ENCODE measurements at places on chromosomes 3 and 15. TPM values are rescaled to one million over a fixed set of nuclear protein-coding genes. Genes with fewer than 3 reads are reported as not detected.
A peak's percentile ranks its signal among the peaks of the same experiment; 100 is the strongest.

GRCh38 chr3:69535613-69536012, 149.7 kb upstream of the FRMD4B start:
- no peak for DNase-seq

DNA sequence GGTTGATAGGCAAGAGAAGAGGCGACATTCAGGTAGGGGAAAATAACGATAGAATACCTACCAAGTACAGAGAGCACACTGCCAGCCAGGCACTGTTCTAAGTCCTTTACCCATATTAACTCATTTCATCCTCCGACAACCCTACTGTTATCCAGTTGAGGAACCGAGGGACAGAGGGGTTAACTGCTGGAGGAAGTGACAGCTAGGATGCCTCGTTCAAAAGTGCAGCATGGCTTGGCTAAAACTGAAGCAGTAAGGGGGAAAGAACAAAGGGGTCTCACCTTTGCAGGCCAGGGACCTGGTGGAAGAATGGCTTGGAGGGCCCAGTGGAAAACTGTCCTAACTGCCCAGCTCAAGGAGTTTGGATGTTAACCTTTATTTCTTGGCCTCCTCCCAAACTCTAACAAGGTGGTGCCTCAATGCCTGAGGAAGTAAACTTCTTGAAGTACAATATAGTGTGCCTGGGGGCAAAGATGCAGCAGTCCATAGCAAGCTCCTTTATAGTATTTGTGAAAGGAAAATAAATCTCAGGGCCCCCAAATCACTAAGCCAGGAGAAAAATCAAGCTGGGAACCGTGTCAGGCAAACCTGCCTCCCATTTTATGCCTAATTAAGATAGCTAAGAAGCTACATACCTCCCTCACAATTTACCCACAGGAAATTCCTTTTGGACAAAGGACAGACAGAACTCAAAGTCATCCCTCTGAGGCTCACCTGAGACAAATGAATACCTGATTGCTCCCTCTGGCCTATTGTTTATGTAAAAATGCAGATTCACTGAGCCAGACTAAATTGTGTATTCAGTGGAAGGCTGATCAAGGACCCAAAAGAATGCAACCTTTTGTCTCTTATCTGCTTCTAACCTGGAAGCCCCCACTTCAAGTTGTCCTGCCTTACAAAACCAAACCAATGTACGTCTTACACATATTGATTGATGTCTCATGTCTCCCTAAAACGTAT, 1.6 kb upstream of the ITGB5 start:
- no peak for DNase-seq

DNA sequence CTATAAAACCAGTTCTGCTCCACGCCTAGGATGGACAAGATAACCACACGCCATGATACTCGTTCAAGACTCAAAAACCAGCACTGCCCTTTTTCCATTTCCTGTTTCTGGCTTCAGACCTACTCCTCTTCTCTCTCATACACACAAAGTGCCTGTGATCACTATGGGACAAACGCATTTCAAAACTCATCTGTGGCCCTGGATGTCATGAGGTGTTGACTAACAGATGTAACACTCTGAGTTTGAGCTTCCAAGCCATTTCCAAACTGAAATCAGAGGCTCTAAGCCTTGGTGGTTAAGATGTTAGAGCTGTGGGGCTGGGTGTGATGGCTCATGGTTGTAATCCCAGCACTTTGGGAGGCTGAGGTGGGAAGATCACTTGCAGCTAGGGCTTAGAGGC, 55.7 kb upstream of the LMOD3 start:
- DNase-seq, result no peak

GRCh38 chr3:47410417-47410720, 29.5 kb downstream of the PTPN23 start:
- no peak for DNase-seq

DNA sequence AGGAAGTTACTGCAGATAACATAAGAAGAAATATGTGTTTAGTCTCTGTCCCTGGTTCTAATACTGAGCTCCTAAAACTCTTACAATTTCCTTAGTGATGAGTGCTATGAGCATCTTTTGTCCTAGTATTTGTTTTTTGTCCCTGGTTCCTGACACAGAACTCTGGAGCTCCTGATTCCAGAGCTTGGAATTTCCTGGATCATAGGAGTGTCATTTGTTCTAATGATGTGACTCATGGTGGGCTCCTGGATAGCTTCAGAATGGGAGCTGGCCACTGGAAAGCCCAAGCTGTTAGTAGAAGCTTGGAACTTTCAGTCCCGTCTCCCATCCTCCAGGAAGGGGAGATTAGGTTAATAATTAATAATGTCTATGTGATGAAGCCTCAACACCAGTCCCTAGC, 98.2 kb downstream of the CNTN6 start:
- no peak for DNase-seq

DNA sequence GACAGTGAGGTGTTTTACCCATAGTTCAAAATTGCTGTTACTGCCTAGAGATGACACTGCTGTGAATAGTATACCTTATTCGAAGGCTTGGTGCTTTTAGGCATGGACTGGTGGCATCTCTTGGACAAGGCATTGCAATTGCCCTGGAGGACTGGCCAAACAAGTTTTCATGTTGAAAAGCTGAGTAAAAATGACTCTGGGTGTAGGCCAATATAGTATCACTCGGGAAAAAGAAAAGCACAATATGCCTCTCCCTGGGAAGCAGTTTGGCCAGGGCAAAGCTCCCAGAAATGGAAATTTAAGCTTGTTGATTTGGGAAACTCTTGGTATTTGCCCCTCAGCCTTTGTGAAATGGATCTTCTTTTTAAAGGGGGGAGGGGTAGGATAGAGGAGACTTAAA, 54.8 kb downstream of the ZNF609 start:
- no peak for DNase-seq

DNA sequence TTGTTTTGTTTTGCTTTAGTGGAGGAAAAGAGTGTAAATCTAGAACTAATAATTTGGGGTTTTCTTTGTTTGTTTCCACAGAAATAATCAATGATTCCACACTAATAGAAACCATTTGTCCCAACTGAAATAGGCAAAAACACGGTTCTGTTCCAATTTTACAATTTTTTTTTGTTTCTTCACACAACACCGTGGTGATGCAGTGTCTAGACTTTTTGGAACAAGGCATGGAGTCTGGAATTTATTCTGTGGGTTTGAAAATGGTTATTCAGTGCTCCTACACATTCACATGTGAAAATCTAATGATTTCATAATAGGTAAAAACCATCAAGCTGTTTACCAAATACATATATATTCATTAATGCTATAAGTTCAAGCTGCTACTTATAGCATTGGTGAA, 629.0 kb upstream of the TGFBR2 start:
- no peak for DNase-seq

DNA sequence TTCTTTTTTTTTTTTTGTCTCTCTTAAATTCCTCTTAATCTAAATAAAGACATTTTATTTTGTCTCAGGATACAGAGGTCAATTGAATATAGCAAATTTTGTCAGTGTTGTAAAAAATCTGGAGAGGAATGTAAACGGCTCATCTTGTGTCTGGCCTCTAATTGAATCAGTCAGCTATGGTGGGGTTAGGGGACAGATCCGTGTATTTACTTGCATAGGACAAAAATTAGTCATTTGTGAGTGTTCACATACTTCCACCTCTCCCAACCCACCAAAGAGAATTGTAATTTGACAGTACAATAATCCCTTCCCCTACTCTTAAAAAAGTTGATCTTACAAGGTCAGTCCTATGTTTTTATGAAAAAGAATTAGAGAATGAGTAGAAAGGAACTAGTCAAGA, 18.3 kb downstream of the PPARG start:
- DNase-seq, result no peak

GRCh38 chr3:174216946-174217718, 642.0 kb upstream of the NAALADL2 start:
- no peak for DNase-seq

DNA sequence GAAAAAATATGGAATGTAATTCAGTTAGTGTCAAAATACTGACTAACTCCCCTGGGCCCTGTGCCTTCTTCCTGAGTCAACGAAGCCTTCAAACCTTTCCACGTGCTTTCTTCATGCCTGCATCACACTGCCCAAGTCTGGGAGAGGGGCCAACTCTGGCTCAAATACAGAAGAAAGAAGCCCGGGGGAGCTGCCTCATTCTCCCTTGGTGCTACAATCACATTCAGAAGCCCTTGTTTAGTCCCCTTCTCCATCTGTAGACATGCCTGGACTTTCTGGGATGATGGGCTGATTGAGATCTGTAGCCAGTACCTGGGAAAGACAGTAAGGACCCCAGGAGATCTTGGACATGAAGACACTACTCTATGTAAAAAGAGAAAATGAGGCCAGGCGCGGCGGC, 77.8 kb upstream of the GSK3B start:
- peak; percentile 75 for DNase-seq

DNA sequence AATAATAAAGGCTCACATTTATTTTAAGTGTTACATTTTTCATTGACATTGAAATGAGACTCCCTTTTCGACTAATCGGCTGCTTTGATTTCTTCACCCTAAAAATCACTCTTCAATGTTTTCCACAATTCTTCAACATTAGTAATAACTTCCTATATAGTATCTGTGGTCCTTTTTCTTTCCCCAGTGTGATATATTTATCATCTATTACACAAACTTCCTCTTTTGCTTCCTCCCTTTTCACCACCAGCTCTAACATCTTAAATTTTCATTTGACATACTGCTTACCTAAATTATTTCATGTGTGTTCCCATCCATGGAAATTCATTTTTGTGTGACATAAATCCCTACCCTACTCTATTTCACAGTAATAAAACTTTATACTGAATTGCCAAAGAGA, 244.4 kb downstream of the TIGIT start:
- DNase-seq, result no peak

DNA sequence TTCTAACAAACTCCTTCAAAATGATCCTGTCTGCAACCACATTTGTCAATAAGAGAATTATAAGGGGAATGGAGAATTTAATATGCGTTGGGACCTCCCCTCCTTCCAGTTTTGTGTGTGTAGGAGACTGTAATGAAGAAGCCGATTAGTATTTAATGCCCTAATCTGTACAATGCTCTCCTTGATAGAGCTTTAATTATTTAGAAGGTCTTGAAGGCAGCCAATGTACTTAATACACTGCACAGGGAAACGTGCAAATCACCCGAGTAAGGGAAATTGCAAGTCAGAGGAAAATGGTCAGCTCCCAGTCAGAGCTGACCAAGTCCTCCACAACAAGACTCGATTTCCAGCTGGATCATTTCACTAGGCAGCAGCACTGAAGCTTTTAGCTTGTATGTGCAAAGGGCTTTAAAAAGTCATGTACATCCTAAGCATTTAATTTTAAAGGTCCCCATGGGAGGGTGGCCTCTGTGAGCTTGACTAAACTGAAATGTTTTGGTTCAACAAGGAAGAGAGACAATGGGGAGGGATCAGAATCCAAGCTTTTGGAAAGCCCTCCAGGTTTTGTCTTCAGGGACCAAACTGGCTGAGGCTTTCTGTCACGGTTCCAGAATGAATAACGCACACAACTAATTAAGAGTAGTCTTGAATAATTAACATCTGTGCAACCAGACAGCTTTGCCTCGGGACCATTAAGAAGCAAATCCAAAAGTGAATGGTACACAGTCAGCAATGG, 159.8 kb upstream of the MITF start:
- no peak for DNase-seq

DNA sequence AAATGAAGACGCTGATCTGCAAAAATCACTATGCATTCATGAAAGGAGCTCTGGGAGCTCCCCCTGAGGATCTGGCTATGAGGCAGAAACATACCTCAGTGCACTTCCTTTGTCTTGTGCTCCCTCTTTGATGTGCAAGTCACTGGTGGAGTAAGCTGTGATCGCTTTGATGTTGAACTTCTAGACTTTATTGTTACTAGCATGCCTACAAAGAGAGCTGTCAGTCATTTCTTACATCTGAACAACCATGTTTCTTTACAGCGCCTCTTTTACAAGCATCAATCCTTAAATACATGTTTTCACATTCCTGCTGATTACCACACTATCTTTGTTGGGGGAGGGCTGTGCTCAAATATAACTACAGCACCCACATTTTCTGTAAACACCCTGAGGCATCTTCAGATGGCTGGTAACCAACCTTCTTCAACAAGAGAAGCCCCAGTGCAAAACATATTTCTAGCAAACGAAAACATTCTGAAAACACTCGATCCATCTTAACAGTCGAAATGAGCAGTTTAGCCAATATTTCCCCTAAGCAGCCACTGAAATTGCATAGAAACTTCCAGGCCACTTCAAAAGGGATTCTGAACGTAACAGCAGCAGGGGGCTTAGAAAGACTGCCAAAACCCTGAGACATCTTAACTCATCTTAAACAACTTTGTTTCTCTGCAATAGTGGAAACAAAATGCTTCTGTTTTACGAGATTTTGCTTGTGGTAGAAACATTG, 101.9 kb upstream of the ICE2 start:
- no peak for DNase-seq

DNA sequence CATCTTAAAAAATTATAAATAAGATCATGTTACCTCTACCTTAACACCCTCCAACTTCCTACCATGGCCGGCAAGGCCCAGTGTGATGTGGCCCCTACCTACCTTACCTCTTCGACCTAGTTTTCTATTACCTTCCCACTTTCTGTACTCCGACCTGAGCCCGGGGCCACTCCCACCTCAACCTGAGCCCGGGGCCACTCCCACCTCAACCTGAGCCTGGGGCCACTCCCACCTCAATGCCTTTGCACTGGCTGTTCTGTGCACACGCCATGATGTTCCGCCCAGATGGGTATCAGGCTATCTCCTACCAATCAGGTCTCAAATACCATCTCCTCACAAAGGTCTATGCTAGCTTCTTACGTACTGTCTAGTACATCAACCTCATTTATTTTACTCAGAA, 66.8 kb upstream of the XXYLT1 start:
- no peak for DNase-seq

GRCh38 chr15:71084264-71084663, 31.0 kb upstream of the THSD4 start:
- no peak for DNase-seq

DNA sequence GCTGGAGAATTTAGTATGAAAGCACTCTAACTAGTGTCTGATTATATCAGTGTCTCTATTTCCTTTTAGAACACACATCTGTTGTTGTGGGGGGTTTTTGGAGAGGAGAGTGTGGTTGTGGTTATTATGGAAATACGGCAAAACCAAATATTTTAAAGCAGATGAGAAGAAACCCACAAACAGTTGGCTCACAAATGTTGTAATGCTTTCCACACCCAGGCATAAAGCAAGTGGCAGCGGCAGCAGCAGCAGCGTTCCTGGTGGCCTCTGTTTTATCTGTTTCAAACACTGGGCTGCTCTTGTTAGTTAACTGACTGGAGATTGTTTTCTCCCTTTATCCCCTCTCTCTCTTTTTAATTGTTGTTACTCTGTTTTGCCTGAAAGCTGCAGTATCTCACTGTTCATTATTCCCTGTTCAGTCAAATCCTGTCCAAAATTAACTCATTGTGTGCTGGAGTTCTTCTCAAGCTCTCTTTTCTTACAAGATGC, 1045.5 kb upstream of the NR2F2 start:
- no peak for DNase-seq

GRCh38 chr15:33844186-33844585, 124.1 kb upstream of the CHRM5 start:
- DNase-seq, result no peak

Gene TRIM42
- total RNA-seq, result not detected

Gene CTDSPL2
- 28.8 TPM for total RNA-seq

Gene GOLGA8Q
- total RNA-seq, result 1.3 TPM

Gene CCR5
- 3.0 TPM for total RNA-seq

Gene FOXL2NB
- total RNA-seq, result not detected
